Stimulated activated CD4-positive, alpha-beta T cell treated with anti-CD3 and anti-CD28 coated beads, TNF-alpha, amount 100 ng/mL, for 1 hour (primary cell): ENCODE measurements at places on chromosomes 11 and 22.

DNA sequence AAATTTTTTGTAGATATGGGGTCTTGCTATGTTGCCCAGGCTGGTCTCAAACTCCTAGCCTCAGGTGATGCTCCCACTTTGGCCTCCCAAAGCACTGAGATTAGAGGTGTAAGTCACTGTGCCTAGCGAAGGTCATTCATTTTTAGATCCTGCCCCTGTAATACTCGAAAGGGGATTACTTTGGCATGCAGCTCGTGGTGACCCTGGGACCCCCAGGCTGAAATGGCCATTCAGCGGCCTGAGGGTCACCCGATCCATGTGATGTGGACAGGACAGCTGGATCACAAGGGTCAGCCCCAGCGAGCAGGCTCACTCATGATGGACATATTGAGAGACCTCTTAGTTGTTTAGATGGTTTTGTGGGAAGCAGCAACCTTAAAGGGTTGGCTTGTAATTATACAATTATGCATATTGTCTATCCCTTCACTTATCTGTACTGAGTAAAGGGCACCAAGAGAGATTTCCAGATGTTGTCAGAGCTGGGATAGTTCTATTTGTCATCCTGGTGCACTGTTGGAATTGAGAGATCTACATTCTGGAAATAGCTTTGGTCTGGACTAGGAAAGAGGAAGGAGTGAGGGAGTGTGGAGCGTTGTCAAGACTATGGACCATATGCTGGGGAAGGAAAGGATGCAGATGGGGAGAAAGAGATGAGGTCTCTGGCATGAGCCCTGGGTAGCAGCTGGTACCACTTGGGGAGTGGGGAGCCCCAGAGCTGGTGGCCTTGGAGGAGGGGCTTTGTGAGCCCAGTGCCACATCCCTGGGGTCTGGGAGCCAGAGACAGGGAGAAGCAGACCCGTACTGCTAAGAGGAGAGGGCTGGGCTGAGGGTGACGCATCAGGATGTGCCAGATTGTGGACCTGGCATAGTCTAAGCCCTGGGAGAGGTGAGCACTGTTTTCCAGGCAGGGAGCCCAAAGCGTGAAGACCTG lies 15.5 kb downstream of the RHBDD3 start:
- no peak for DNase-seq

DNA sequence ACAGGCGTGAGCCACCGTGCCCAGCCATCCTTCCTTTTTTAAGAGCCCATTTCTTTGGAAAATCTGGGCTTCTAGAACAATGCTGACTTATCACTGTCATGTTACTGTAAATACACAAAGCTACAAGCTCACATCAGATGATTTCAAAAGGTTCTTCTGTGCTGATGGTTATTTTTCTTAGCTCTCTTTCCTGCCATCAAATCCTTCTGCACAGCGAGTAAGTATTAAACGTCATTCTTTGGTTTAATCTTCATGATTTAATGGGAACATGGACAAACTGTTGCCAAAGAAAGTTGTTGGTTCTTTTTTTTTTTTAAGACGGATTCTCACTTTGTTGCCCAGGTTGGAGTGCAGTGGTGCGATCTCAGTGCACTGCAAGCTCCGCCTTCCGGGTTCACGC lies 43.3 kb upstream of the NUP50 start:
- DNase-seq = no peak

DNA sequence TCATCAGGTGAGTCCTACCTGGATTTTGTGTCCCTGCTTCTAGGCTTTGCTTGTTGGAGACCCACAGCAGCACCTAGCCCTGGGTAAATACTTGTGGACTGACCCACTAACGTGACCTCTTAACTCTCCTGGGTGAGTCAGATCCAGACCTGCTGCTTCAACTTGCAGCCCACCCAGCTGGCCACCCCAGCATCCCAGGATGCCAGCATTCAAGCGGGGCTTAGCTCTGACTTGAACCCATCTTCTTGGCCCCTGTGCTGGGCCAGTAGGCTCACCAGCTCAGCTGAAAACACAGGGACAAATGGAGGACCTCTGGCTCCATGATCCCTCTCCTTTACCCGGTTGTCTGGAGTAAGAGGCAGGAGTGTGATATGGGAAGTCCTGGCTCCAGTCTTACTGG lies 33.5 kb downstream of the PARVG start:
- no peak for DNase-seq

GRCh38 chr11:120389693-120390584 lies 53.7 kb downstream of the ARHGEF12 start:
- no peak for DNase-seq

DNA sequence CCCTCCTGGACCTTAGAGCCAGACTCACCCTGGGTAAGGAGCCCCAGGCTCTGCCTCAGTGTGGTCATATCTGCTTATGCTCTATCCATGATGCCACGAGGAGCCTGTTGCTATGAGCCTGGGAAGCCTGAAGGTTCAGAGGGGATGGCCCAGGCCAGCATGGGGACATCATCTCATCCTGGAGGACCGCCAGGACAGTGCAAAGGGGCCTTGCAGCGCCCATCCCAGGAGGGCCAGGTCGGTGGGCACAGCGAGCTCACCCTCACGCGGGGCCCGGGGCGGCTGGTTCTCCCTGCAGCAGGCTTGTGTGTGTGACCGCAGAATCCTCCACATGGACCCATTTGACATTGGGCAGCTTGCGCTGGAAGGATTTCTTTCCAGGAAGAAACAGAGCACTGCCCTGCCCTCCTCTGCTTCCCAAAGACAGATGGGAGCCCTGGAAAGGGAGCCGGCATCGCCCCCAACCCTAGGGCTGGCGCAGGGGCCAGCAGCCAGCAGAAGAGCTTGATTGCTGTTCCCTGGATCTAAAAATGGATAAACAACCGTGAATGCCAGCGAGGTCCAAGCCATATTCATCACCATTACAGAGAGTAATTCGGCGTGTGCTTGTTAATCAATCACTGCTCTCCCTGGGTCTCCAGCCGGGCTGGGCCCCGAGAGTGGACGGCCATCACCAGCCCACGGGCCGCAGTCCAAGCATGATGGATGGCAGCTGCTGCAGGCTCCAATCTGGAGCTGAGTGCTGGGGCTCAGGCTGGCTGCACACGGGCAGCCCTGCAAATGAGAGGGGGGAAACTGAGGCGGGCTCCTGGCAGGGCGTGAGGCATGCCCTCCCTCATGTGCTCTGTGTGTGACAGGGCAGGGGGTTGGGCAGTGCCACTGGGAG lies 739.7 kb downstream of the BRD1 start:
- no peak for DNase-seq

DNA sequence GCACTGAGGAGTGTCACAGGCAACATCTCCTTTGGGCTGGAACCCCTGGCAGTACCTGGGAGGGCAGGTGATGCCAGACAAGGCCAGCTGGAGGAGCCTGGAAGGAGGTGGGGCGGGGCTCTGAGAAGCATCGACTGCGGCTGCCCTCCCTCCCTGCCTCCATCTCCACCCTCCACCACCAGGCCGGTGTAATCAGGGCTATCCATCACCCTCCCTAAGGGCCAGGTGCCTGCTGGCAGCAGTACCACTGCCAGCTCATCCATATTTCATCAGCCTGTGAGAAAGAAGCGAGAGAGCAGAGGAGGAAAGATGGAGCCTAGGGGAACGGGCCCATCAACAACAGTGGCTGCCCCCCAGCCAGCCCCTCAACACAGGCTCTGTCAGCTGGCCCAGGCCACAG lies 51.4 kb upstream of the RASD2 start:
- no peak for DNase-seq

- DNase-seq = no peak
Observed at GRCh38 chr11:131870305-131870704, 499.9 kb downstream of the NTM start.

GRCh38 chr11:23604966-23605365 lies 744.7 kb upstream of the CCDC179 start:
- no peak for DNase-seq

- no peak for DNase-seq
Observed at GRCh38 chr22:41028841-41029240, 63.6 kb upstream of the EP300 start.

DNA sequence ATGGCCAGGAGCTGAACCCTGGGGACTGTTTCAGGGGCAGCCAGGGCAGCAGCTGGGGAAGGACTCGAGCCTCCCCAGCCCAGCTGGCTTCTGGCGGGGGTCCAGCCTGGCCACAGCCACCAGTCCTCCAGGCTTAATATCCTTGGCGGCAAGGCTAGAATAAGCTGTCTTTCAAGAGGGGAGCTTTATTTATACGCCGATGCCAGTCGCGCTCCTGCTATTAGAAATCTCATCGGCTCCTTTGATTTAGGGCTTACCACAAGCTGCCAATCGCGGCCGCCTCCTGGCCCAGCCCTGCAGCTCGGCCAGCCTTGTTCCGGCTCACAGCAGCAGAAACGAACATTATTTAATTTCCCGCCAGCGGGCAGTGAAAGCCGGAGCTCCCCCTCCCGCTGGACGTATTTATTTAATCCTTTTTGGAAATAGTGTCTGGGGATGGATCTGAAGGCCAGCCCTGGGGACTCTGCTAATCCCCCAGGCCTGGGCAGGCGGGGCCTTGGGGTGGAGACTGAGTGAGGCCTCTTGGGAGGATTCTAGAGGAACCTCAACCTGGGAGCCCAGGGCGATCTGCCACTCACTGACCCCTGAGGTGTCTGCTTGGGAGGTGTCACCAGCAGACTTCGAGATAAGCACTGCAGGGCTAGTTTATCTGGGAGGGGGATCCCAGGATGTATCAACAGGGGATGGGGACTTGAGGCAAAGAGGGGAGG lies 363.1 kb downstream of the MN1 start:
- DNase-seq = no peak

DNA sequence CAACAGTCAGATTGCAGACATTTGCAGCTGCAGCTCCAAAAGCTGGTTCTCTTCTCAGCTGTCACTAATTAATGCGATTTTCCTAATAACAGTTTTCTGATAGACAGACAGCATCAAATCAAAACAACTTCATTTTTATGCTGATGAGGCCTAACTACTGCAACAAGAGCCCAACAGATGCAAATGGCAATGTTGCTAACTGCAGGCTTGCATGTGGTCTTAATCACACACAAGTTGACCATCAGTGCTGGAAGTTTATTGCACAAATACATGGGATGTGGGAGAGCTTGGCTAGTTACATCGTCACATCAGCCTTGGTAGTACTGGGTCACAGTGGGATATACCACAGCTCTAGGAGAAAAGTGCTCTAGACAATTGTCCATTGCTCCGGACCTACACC lies 99.2 kb downstream of the SPON1 start:
- DNase-seq = no peak

DNA sequence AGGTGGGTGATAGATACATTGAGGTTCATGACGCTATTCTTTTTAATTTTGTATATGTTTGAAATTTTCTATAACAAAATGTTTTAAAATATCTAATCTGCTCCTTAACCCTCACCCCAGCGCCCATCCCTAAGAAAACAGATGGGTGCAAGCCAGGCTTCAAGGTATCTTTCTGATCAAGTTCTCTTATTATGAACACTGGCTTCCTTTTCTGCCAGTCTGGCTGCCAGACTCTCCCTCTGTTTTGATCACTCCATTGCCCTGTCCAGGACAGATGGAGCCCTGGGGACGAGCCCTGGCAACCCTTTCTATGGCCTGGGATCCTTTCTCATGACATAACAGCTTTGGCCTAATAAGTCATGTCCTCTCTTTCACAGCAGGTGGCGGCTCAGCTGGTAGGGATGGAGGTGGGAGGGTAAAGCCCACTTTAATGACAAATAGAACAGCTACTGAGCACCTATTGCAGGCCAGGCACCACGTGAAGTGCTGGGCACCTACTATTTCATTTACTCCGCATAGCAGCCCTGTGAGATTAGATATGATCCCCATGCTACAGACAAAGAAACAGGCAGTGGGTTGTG lies 38.4 kb downstream of the DRD2 start:
- no peak for DNase-seq
